Esophagus mucosa (tissue), 1 donor: ENCODE measurements at places on chromosomes 2 and 18. TPM values are rescaled to one million over a fixed set of nuclear protein-coding genes. Genes with fewer than 3 reads are reported as not detected.

- ATAC-seq, result no peak
Observed at GRCh38 chr2:39524061-39524460, 87.0 kb upstream of the MAP4K3 start.

- ATAC-seq, result no peak
Observed at GRCh38 chr2:172539767-172540166, 16.1 kb upstream of the PDK1 start.

GRCh38 chr2:105143094-105143466 lies 98.5 kb upstream of the GPR45 start:
- no peak for ATAC-seq

- no peak for ATAC-seq
Observed at GRCh38 chr2:188824125-188824524, 150.0 kb upstream of the COL3A1 start.

DNA sequence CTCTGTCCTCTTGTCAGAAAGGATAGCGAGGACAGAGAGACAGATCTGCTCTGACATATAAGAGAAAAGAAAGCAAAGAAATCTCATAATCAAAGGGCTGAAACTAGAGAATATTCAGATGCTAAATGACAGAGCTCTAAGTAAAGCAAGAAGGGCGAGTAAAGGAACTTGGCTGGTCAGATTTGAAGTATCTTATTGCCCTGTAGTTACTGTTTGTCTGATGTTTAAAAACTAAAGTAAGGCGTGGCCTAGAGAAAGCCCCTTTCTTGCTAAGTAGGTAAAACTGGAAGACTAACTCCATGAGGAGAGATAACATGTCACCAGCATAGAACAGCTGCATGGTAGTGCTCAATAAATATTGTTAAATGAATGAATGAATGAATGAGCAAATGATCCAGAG lies 70.0 kb downstream of the CRACDL start:
- ATAC-seq, result no peak

- ATAC-seq, result no peak
Observed at GRCh38 chr2:177970670-177971454, 101.7 kb downstream of the PDE11A start.

- peak; percentile 66 for ATAC-seq
Observed at GRCh38 chr2:143704451-143705106, 575.4 kb downstream of the ARHGAP15 start.

- ATAC-seq, result no peak
Observed at GRCh38 chr2:96685577-96686459, 43.3 kb downstream of the FER1L5 start.

- ATAC-seq, result no peak
Observed at GRCh38 chr2:131121464-131121863, 16.3 kb downstream of the PLEKHB2 start.

DNA sequence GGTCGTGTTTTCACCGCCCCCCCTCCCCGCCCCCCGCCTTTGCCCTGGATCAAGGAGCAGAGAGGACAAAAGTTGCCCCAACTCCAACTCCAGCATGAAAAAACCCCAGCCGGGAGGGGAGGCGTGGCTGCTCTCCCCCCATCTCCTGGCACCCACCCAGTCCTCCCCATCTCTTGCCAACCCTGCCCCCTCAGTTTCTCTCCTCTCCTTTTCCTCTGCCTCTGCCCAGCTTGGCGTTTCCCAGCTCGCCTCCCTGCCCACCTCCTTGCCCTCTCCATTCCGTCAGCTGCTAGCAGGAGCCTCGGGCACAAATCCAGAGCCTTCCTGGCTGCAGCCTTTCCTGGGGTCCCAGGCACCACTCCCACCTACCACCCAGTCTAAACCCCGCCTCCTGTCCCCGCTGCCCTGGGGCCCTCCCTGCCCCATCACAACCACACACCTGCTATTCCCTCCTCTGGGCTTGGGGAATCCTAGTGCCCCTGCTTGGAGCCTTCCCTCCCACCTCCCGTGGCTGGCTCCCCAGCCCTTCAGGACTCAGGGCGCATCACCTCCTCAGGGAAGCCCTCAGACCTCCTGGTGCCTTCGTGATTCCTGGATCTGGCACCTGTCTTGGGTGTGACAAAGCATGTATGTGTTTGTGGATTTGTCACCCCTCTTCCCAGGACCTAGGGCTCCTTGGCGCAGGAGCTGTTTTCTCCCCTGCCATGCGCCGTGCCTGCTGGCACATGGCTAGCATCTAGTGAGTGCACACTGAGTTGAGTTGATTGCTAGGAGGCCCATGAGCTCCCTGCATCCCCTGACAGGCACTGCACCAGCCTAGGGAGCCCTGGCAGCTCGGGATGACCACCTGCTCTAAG lies 209.1 kb downstream of the TFCP2L1 start:
- no peak for ATAC-seq

DNA sequence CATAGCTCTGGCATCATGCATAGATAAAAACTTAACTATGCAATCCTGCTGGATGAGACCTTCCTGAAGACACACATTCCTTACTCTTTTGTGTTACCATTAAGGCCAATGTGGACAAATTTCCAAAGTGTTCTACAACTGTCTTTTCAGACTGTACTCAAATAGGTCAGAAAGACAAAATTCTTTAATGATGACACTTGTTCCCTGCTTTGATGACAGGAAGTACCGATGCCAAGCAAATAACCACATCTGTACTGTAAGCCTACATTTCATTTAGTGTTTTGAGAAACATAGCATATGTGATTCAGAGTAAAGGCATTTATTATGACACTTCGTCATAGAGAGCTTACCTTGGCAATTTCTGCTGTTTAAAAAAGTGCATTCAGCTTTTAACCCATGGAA lies 55.0 kb downstream of the PMAIP1 start:
- peak; percentile 40 for ATAC-seq

DNA sequence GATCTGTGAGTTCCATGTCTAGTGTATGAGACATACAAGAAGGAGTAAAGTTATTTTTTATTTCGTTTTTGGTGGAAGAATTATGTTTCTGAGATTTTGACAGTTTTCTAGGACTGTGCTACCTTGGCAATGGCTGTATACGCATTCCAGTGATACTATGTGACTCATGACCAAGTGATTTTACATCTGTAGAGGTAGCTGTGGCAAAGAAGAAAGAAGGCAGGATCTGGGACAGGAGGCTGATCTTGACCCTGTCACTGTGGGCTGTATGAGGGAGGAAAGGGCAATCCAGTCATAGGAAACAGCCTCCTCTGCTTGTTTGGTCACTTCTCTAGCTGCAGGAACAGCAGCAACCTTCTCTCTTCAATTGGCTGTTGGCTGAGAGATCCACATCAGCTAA lies 44.0 kb upstream of the PDCL3 start:
- ATAC-seq, result no peak

The CCDC148 gene
- total RNA-seq, result 0.32 TPM

The SERPINB4 gene
- 418 TPM for total RNA-seq

The INPP5D gene
- 6.2 TPM for total RNA-seq

The NT5DC4 gene
- not detected for total RNA-seq

The FAM124B gene
- total RNA-seq, result 0.36 TPM

The DPY30 gene
- 55.9 TPM for total RNA-seq

The LRRTM4 gene
- total RNA-seq, result not detected
